ENCODE measurements at places on chromosomes 1 and 21. TPM values are rescaled to one million over a fixed set of nuclear protein-coding genes. Genes with fewer than 3 reads are reported as not detected.

The PEAR1 gene
- total RNA-seq: 14.3 TPM

The U2AF1 gene
- total RNA-seq: 40.7 TPM

The TMEM52 gene
- total RNA-seq: not detected

The G0S2 gene
- total RNA-seq: 4.5 TPM

The RCC2 gene
- 50.4 TPM for total RNA-seq

The FLG2 gene
- total RNA-seq: not detected

The LCE1C gene
- not detected for total RNA-seq
